Left renal pelvis (tissue), 4 donors: ENCODE measurements at places on chromosomes 2 and 18.

DNA sequence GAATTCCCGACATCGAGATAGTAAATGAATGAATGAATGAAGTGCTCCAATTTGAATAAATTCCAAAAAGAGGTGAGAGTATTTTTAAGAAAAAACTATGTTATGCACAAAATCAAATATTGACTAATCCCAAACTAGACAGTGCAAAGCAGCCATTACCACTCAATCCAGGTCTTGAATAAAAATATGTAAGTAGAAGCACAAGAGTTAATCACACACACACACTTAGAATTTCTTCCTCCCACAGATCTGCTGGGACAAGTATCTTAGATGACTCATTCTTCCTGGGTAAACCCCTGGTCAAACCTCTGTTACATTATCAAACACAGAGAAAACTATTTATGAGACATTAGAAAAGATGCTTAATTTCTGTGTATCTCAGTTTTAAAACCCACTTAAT is 102.0 kb downstream of the PLA2R1 start:
- no peak for DNase-seq

- no peak for DNase-seq
These were observed 33.7 kb upstream of the WIPF1 start for GRCh38 chr2:174631009-174631981.

DNA sequence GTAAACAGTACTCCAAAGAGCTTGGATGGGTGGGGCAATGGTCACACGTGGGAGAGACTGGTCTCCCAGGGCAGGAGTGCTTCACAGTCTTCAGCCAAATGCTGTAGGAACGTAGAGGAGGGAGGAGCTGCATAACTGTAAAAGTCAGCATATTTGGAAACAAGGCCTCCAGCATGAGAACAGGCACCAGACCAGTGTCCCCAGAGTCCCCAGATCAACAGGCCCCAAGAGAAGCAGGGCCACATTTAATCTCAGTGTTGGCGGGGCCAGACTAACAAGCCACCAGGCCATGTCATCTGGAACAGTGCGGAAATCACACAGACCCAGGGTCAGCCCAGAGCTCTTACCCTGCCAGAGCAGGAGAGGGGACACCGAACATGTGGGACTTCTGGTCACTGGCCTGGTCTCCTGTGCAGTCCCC is 63.2 kb downstream of the ADCY3 start:
- no peak for DNase-seq

- DNase-seq: no peak
These were observed 375.5 kb upstream of the SLC8A1 start for GRCh38 chr2:40827392-40827791.

GRCh38 chr18:70072678-70073077 is 125.0 kb upstream of the CD226 start:
- DNase-seq: no peak

- DNase-seq: no peak
These were observed 381.0 kb upstream of the ID2 start for GRCh38 chr2:8300905-8301304.
